ENCODE measurements at places on chromosomes 1 and 21. TPM values are rescaled to one million over a fixed set of nuclear protein-coding genes. Genes with fewer than 3 reads are reported as not detected.

GRCh38 chr1:234600418-234601281 lies 9.3 kb downstream of the IRF2BP2 start:
- peak; percentile 75 for DNase-seq

DNA sequence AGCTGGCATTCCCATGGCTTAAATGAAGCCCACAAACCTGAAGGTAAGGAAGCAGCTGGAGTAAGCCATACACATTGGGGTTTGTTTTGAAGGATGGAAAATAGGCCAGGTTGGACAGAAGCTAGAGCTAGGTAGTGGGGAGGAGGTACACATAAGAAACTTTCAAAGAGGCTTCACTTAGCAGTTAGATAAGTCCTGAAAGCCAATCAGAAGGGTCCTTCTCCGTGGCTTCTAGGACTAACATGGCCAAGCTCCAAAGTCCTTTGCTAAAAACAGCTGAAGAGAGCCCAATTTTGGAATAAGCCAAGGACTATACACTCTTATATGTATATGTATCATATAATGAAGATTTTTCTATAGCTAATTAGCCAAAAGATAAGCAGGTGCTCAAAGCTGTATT lies 1.8 kb downstream of the EYA3 start:
- no peak for DNase-seq

- DNase-seq: peak; percentile 42
These were observed 84.0 kb upstream of the IVNS1ABP start for GRCh38 chr1:185401019-185401418.

- DNase-seq: no peak
These were observed 799.6 kb downstream of the ADGRL2 start for GRCh38 chr1:82600314-82600713.

GRCh38 chr1:152681616-152682015 lies 4.3 kb upstream of the LCE2B start:
- no peak for DNase-seq

GRCh38 chr21:43974791-43975468 lies 37.2 kb upstream of the TRAPPC10 start:
- no peak for DNase-seq

DNA sequence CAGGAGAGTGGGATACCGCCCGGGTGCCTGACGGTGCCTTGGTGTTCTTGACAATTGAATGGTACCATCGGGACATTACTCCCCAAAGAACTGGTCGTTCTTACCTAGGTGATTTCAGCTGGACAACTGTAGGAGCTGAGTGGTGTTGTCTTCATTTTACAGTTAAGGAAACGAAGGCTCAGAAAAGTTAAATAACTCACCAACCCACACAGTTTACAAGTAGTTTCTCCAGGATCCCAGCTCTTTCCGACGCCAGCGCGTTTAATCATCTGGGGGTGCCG lies 1.6 kb downstream of the PIK3CD start:
- no peak for DNase-seq

- DNase-seq: peak; percentile 80
These were observed 503.5 kb upstream of the PKN2 start for GRCh38 chr1:88180449-88181108.

DNA sequence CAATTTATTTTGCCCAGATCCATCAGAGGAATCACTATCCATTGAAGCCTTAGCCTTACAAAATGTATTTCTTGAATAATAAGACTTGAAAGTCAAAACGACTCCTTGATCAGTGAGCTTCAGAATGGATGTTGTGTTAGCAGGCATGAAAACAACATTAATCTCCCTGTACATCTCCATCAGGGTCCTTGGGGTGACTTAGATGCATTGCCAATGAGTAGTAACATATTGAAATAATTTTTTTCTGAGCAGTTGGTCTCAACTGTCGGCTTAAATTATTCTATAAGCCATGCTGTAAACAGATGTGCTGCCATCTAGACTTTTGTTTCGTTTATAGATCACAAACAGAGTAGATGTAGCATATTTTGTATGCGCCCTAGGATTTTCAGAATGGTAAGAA lies 482.0 kb downstream of the AMY1C start:
- no peak for DNase-seq

The BGLAP gene
- total RNA-seq: 1.3 TPM

- no peak for DNase-seq
These were observed 2.3 kb downstream of the UMODL1 start for GRCh38 chr21:42073145-42074099.

GRCh38 chr21:15275615-15276235 lies 210.9 kb upstream of the NRIP1 start:
- DNase-seq: no peak

The G0S2 gene
- total RNA-seq: 45.7 TPM

The SETSIP gene
- not detected for total RNA-seq

The TINAGL1 gene
- total RNA-seq: 101 TPM

Data from Caco-2 (cell line).